ENCODE measurements at places on chromosomes 16 and 17.

DNA sequence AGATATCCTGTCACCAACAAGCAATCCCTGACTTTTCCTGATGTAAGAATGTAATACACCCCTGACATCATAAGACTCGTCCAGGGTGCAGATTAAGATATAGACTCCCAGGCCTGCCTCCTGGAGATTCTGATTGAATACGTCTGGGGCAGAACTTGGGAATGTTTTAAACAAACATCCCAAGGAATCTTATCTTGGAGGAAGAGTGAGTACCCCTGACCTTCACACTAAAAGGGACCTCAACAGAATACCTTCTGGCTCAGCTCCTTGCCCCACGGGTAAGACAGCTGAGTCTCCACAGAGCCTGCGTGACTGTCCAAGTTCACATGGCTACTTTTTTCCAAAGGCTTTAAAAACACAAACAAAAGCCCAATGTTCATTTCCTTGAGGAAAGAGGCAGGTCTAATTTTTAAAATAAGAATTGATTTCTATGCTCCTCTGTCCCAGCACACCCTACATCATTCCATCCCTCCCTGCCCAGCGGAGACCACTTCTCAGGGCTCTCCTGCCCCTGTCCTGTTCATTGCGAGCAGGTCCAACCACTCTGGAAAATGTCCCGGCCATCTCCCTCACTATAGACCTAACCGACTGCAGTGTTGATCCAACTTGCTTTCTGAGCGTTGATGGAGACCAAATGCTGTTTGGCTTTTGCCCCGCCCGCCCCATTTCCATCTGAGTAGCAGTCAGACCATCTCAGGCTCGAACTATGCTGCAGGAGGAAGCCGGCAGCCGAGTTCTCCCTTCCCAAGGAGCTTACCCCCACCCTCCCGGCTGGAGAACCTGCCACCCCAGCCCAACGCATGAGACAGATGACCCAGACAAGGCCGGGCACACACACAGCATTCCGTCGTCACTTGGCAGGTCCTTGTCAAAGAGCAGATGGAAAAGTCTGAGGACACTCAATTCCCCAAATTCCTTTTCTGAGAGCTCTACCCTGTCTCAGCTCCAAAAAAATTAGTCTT, 44.1 kb upstream of the MYH10 start:
- DNase-seq, result no peak

GRCh38 chr17:22268214-22268911, 576.0 kb downstream of the KCNJ18 start:
- DNase-seq, result no peak

DNA sequence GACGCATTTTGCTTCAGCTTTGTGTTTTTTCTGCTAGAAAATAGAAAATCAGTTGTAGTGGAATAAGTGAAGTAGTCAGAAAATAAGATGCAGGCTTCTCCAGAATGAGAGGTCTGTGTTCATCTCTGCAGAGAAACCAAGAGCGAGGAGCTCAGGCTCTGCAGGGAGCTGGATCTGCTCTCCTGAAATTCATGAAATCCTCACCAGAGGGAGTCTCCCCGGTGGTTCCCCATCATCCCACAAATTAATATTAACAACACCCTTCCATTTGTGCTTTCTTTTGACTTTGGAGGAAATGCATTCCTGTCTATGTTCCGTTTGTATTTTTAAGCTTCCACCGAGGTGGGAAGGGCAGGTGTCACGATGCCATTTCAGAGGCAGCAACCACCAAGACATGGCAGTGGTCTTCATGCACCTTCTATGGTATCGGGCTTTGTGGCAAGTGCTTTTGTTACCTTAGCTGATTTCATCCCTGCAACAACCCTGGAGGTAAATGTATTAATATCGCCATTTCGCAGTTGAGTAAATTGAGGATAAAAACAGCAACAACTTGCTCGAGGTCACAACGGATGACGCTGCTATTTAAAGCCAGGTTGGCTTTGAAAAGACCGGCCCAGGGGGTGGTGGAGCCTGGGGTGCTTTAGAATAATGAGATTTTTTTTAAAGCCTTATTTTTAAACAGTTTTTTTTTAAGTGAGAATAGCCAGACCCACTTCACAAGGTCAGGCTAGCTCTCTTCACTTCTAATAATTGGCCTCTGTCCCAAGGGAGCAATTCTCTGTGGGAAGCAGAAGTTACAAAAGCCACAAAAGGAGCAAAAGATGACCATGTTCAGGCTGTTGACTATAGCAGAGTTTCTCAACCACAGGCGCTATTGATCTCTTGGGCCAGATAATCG, 367.6 kb upstream of the ERCC4 start:
- DNase-seq, result no peak

DNA sequence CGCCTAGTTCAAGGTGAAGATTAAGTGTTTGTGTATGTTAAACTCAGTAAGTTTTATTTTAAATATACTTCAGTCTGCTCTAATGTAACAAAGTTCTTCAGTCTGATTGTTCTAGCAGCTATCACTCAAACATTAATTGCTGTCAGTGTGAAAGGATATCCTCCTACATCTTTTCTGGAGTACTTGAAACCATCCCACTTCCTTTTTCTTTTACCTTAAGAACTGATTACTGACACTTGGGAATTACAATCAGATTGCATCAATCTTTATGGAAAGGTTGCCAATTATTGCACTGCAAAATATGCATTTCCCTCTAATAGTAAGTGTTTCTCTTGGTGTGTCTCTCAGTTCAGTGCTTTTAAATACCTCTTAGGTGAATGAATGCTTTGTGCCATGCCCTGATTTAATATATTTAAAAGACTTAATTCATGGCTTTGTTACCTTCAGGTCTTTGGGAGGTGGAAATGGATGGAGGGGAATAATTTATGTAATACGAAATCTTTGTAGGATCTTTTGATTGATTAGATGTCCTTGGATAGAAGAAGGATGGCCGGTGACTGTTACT, 16.6 kb downstream of the MRTFB start:
- DNase-seq, result no peak

DNA sequence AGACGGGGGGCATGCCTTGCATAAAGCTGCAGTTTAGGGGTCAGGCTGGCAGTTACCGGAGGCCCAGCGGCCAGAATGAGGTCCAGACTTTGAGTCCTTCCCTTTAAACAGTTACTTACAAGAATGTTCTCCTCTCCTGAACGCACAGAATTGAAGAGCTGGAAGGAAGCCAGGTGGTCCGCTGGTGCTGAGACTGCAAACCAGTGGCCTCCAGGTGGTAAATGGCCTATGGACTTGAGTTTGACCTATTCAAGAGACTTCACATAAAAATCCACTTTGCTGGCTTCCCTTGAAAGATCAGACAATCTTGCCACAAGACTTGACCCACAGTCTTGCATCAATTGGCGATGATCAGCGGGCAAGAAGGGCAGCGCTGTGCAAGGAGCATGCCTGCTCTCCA, 14.7 kb upstream of the SEZ6 start:
- DNase-seq, result no peak

- no peak for DNase-seq
These were observed 125.9 kb downstream of the OR1D5 start for GRCh38 chr17:2937331-2938003.

DNA sequence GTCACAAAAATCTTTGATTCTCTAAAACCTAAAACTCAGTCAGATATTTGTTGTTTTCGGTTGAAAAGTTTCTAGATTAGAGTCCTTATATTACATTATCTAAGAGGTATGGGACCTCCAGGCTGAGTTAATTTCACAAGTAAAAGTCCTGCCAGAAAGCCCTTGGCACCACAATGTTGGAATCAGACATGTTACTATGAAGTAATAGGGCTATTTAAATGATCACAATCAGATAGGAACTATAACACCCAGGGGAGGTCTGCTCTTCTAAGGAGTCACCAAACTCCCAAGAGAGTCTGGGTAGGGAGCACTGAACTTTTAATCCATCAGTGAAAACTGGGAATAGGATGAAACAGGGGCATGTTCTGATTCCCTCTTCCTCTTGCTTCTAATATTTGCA, 54.2 kb downstream of the WIPI1 start:
- DNase-seq, result no peak

GRCh38 chr16:57430955-57431354, 16.2 kb downstream of the CIAPIN1 start:
- no peak for DNase-seq

Data from effector memory CD8-positive, alpha-beta T cell (primary cell).